Right ventricle myocardium inferior (tissue), 1 donor: ENCODE measurements at places on chromosomes 1 and 21.

DNA sequence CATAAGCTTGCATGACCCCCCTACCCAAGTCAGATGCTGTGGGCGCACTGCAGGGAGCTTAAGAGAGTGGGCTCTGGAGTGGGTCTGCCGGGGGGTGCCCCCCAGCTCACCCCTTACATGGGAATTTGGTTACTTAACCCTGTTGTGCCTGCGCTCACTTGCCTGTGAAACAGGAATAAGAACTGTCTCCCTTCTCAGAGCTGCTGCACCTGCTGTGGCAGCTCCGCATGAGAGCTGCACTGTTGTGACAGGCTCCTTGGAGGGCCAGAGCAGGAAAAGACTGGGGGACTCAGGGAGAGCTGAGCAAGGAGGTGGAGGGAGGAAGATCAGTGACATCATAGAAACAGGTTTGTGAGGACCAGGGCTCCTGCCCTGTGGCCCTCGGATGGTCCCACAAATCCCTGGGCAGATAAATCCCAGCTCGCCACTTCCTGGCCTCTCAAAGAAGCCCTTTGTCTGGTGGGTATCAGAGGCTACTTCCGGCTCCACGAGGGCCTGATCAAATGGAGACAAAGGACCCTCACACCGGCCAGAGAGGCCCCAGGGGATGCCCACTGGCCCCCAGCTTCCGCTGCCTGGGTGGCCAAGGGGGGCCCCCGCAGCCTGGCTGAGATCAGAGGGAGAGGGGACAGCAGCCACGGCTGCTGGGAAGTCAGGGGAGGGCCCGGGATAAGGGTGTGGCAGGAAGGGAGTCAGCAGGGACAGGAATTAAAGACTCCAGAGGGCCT is 28.9 kb upstream of the LAPTM5 start:
- no peak for DNase-seq

GRCh38 chr1:160353223-160353622 is 10.0 kb downstream of the NCSTN start:
- no peak for DNase-seq

DNA sequence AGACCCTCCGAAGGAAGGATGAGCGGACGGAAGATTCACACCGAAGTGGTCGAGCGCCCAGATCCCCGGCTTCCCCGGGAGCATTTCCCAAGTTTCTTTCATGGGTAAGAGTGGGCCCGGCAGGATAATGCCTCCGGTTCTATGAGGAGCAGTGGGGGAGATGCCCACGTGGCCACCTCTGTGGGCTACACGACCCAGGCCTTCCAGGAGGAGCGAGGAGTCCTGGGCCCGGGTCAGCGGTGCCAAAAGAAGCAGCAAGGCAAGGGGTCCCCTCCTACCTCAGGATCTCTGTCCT is 7.9 kb upstream of the NBPF11 start:
- no peak for DNase-seq

DNA sequence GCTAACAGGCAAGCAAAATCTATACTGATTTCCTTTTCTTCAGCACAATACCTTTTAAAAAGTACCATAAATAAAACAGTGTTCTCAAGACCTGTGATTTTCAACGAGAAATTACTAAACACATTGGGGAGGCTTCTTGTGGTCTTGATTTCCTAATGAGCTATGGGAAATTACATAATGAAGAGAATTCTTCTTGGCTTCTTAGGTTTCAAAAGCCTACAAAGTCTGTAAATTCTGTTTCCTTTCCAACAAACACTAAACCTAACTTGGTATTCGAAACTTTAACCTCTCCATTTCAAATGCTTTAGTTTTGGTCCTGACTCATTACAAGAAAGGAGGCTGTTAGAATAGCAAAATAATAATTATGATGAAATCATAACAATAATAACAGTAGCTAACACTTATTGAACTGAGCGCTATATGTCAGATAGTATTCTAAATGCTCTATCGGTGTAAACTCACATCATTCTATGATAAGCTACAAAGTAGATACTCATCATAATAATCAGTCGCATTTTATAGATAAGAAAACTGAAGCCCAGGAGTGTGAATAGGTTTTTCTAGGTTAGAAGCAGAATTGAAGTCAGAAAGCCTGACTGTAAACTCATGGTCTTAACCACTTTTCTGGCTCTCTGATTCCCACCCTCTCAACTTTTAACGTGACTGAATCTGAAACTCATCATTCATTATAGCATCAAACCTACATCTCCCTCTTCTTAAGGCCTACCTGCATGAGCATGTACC is 486.7 kb downstream of the SMYD3 start:
- no peak for DNase-seq
